Panc1 (cell line): ENCODE measurements at places on chromosomes 4 and X. TPM values are rescaled to one million over a fixed set of nuclear protein-coding genes. Genes with fewer than 3 reads are reported as not detected.

DNA sequence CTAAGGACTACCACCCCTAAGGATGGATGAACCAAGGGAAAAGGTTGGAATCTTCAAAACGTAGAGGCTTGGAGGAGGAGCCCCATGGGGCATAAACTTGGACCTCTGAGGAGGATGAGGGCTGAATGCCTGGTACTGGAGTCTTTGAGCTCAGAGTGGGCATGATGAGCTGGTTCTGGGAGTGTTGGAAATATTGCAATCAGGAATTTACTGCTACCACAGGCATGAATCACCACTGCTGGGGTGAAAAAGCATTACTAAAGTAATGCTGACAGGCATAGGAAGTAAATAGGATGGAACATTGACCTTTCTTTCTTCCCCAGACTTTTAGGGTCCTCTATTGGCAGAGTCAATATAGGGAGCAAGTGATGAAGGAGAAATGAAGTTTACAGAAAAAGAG lies 105.8 kb upstream of the RPS6KA3 start:
- no peak for DNase-seq

DNA sequence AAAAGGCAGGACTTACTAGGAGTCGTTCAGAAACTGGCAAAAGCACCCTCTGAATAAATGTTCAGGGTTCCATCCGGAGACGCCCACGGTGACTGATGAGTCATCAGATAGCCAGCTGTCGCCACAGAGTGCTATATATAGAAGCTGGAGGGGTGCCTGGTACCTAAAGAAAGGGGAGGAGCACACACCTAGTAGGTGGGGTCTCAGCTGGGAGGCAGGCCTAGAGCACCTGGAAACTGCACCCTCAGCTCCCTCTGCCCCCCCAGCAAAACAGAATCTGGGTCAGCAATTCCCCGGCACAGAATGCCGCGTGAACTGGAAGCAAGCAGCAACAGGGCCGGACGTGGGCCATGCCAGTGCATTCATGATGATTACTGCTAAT lies 242.0 kb downstream of the BCOR start:
- DNase-seq = no peak

DNA sequence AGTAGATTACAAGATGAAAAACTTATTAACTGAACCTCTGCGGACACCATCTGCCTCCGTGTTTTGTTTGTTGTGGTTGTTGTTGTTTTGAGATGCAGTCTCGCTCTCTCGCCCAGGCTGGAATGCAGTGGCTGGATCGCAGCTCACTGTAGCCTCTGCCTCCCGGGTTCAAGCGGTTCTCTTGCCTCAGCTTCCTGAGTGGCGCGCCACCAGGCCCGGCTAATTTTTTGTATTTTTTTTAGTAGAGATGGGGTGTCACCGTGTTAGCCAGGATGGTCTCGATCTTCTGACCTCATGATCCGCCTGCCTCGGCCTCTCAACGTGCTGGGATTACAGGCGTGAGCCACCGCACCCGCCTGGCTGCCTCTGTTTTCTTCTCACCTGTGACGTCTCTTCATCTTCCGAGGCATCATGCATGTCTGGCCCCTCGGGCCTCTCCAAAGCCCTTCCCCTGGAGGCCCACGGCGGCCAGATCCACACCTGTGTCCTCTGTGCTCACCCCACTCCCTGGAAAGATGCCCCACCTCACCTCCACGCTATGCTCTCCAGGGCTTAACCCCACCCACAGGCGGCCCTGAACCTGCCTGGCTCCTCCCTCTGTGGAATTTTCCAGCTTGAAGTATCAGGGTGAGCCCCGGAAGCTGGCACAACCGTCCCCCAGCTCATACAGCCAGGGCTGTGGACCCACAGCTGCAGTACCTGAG lies 77.0 kb upstream of the MXD4 start:
- no peak for DNase-seq

- no peak for DNase-seq
Observed at GRCh38 chr4:70802928-70803580, 36.6 kb downstream of the GRSF1 start.

GRCh38 chrX:72685810-72686456 lies 28.2 kb downstream of the PHKA1 start:
- no peak for DNase-seq

DNA sequence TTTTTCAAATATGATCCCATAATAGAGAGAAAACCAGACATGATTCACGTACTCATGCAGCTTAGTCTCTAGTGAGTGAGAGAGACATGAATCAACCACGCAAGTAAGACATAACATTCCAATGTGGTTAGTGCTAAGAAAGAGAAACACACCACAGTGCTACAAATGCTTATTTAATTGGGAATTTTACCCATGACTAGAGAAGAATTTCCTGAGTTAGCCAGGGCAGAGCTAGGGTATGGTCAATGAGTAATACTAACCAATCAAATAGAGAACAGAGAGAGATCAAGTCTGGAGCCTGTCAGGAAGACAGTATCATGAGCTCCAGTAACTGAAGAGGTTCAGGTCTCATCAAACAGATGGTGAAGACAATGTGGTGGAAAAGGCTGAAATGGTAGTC lies 495.2 kb downstream of the PDGFC start:
- peak; percentile 79 for DNase-seq

GRCh38 chr4:52824603-52825459 lies 37.3 kb upstream of the RASL11B start:
- no peak for DNase-seq

DNA sequence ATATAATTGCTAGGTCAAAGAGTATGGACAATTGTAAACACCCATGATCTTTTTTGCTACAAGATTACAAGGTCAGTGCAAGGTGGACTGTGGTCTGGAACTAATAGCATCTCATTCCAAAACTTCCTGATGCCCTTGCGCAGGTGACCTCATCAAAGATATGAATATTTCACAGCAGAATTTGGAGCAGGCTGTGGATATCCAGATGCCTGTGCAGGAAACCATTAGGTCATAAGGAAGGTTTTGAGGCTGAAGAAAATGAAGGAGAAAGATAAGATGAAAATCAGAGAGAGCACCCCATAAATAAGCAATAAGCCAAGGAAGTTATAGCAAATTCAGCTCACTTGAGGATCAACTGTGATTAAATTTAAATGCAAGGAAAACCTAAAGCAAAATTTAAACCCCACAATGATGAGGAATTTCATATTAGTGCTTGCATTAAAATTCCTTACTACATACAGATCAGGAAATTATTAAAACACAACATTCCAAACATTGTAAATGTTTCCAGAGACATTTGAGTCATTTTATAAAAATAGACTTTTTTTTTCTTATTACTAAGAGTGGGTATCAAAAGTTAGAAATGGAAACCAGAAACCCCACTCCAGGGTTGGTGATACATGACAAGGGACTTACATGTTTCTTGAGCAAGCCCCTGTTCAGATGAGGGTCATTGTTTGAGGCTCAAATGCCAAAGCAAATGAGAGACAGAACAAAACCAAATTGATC lies 100.7 kb upstream of the FAM9C start:
- no peak for DNase-seq

DNA sequence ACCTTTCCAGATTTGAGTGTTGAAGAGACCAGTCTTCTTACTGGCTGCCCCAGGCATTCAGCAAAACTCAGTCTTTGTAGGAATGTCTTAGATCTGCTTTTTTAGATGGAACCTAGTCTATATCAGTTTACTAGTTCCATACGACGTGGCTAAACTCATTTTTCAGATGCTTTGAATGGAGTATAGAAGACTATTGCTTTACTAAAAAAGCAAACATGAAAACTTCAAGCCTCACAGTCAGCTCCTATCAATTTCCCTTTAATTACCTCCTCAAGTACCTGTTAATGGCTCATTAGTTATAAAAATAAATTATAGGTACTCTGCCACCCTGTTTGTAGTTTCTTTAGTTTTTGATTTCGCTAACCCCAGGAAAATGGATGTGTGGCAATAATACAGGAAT lies 63.0 kb upstream of the STOX2 start:
- no peak for DNase-seq

DNA sequence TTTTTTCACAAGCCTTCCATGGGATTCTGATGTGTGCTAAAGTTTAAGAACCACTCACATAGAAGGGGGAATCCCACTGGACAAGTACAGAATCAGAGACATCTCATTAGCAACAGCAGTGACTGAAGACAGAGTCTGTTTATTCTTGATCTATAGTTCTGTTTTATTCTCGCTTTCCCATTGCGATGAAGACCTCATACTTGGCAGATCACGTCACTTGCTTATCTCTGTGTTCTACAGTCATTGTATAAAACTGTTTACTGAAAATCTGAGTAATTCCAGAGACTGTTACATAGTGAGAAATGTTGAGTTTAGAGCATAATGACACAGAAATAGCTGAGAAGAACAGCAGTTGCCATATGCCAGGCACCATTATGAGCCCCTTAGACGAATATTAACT lies 185.5 kb downstream of the PTTG2 start:
- no peak for DNase-seq

- DNase-seq = no peak
Observed at GRCh38 chr4:113699772-113700171, 61.8 kb downstream of the CAMK2D start.

GRCh38 chr4:159151689-159152088 lies 48.8 kb downstream of the RAPGEF2 start:
- DNase-seq = no peak

- DNase-seq = no peak
Observed at GRCh38 chr4:54548098-54548620, 109.6 kb upstream of the KIT start.

DNA sequence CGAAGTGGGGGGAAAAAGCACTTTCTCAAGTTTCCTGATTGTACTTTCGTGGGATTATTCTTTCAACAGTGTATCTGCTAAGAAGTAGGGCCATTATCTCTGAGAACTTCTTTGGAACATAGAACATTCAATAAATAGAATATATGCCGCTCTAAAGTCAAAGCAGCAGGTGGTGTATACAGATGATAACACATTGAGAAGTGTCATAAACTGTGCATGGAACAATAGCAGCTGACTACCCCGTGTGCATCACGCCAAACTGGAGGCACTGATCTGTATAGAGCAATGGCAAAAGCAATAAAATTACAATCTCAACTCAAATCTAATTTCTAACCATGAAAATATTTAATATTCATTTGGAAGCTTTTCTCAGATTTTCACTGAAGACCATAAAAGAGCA lies 175.3 kb downstream of the DCTD start:
- no peak for DNase-seq

DNA sequence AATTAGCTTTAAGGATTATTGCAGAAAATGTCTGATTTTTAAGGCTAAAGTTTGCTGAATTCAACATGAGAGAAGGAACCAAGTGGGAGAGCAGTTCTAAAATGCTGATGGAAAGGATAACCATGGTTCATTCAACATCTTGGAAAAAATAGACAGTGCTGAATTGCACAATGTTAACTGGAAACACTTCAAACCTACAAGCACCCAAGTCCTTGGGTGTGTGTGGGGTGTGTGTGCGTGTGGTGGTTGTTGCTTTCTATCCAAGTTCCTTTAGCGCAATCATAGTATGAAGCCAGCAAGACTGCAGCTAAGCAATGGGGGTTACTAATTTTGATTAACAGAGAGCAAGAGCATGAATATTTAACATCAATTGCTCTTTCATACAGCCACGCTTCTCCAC lies 29.3 kb upstream of the SCOC start:
- no peak for DNase-seq

- no peak for DNase-seq
Observed at GRCh38 chr4:123516576-123516975, 120.0 kb downstream of the SPRY1 start.

- DNase-seq = no peak
Observed at GRCh38 chr4:124337874-124338273, 374.7 kb downstream of the ANKRD50 start.

DNA sequence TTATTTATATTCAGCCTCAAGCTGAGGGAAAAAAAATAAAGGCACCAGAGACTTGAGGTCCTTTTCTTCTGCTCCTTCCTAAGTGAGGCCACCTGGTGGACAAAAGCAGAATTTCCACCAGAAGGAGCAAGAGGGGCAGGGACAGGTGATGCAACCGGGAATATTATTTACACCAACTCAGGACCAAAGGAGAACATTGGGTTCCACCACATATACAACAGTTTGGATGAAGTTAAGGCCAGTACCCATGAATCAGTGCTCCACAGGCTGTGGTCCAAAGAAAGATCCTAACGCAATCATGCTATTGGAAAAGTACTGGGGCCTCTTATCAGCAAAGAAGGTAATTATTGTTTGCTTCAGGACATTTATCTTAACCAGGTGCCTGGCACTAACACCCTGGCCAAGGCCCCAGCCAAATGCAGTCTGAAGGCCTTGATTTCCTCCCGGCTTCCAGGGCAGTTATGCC lies 57.4 kb downstream of the TSC22D3 start:
- peak; percentile 57 for DNase-seq

DNA sequence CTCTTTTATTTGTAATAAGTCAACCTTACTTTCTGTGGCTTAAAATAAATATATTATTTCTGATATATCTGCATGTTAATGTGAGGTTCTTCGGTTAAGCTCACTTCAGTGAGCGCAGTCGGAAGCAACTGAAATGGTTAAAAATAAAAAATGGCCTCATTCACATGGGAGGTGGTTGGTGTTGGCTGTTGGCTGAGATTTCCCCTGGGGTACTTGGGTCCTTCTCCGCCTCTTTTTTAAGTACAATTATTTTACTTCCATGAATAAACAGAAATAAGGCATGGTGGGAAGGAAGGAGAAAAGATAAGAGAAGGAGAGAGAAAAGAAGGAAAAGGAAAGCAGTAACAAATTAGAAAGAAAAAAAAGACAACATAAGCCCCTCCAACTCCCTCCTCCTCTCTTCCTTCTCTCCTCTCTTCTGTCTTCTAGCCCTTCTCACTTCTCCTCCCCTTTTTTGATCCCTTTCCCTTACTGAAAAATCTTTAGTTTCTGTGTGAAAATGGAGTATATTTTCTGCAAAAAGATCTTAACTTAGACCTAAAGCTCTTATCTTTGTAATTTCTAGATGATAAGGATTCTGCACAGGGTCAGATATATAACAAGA lies 19.7 kb upstream of the CXCL3 start:
- no peak for DNase-seq

RBM46 gene
- not detected for total RNA-seq

SRPX2 gene
- 1.2 TPM for total RNA-seq

SOX3 gene
- total RNA-seq = not detected

ZNF718 gene
- total RNA-seq = 3.6 TPM

CXCL10 gene
- total RNA-seq = not detected

JADE3 gene
- total RNA-seq = 22.2 TPM

CFAP47 gene
- 0.05 TPM for total RNA-seq

PLP1 gene
- 0.13 TPM for total RNA-seq

INPP4B gene
- 4.5 TPM for total RNA-seq

TEX13C gene
- not detected for total RNA-seq
